8988T (cell line): ENCODE measurements at places on chromosomes 5 and 9.

GRCh38 chr9:2299843-2300205, 284.7 kb downstream of the SMARCA2 start:
- no peak for DNase-seq

GRCh38 chr5:96829297-96829696, 21.6 kb upstream of the ERAP1 start:
- DNase-seq: no peak

- no peak for DNase-seq
These were observed 11.4 kb downstream of the ACTL7B start for GRCh38 chr9:108844391-108844790.

GRCh38 chr5:105581988-105582690, 2019.5 kb upstream of the NUDT12 start:
- no peak for DNase-seq

DNA sequence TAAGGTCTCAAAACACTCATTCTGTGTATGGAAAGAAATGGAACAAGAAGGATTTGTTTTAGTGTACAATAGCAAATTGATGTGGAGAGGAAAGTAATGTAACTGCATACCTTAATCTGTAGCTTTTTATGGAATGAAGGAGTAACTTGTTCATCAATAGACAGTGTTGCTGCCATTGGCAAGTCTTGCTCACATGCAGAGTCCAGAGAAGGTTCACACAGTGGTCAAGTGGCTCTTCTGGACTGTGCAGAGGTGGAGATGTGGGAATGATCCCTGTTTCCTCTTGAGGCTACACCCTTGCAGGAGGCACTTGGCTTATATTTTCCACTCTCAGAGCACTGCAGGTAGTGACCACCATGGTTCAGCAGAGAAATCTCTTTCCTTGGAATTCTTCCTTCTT, 132.9 kb upstream of the ANKH start:
- no peak for DNase-seq

- no peak for DNase-seq
These were observed 25.2 kb downstream of the LNPEP start for GRCh38 chr5:96961053-96961452.

DNA sequence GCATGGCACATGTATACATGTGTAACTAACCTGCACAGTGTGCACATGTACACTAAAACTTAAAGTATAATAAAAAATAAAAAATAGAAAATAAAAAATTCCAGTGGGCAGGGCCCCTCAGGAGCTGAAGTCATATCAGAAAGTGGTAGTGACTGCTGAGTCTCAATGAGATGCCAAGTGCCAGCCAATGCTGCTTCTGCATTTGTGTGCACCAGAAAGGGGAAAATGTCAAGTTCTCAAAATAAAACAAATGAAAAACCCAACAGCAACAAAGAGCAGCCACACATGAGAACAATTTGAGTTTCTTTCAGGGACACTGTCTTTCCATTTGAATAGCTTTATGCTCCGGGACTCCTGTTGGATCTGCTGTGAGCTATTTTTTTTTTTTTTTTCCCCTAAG, 117.2 kb upstream of the CCDC112 start:
- DNase-seq: no peak

DNA sequence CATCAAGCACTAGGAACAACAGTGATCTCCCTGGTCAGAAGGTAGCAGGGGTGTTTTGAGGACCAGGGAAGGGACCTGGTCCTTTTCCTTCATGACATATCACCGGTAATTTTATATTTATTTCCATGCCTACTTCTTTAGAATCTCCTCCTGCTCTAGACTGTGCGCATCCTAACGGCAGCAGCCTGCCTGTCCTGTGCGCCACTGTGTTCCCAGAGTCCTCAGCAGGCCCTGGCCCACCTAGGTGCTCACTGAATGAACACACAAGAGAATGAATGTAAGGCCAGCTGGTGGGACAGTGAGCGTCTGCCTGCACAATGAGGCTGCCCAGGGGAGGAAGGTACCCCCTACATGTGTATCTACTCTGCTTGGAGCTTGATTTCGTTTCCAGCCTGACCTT, 51.5 kb downstream of the C5orf15 start:
- DNase-seq: no peak

- DNase-seq: no peak
These were observed 96.2 kb downstream of the CHSY3 start for GRCh38 chr5:130000460-130000859.

GRCh38 chr5:65482736-65483545, 1.2 kb upstream of the ADAMTS6 start:
- DNase-seq: no peak

DNA sequence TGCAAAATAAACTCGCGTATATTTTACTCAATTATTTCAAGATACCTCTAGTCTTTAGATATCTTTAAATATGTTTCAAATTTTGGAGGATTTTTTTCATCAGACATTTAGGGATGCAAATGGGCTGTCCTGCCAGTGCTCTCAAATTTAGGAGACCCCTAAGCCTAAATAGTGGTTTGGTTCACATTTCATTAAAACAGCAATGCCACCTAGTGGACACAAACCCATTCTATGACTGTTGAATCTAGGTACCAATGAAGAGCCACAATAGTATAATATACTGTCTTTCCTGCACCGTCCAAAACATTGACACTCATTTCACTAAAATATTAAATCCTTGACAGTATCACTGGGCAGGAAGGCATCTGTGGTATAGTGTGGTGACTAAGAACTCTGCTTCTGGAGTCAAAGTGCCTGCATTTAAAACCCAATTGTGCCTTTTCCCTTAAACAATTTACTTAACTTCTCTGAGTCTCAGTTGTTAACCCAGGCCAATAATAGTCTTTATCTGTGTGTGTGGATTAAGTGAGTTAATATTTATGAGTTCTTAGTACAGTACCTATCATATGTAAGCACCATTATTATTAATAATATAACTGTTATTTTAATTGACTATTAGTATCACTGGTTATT, 148.0 kb downstream of the RORB start:
- no peak for DNase-seq

GRCh38 chr5:176583076-176583475, 26.9 kb downstream of the GPRIN1 start:
- DNase-seq: no peak

DNA sequence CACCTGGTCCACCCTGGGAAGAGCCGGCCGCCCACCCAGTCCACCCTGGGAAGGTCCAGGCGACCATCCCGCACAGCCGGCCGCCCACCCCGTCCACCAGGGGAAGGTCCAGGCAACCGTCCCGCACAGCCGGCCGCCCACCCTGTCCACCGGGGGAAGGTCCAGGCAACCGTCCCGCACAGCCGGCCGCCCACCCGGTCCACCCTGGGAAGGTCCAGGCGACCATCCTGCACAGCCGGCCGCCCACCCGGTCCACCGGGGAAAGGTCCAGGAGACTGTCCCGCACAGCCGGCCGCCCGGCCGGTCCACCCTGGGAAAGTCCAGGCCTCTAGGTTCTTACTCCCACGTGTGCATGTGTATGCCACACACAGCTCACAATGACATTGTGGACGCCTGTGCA, 6.7 kb upstream of the QSOX2 start:
- DNase-seq: no peak

GRCh38 chr9:82539146-82539545, 523.8 kb downstream of the RASEF start:
- no peak for DNase-seq

DNA sequence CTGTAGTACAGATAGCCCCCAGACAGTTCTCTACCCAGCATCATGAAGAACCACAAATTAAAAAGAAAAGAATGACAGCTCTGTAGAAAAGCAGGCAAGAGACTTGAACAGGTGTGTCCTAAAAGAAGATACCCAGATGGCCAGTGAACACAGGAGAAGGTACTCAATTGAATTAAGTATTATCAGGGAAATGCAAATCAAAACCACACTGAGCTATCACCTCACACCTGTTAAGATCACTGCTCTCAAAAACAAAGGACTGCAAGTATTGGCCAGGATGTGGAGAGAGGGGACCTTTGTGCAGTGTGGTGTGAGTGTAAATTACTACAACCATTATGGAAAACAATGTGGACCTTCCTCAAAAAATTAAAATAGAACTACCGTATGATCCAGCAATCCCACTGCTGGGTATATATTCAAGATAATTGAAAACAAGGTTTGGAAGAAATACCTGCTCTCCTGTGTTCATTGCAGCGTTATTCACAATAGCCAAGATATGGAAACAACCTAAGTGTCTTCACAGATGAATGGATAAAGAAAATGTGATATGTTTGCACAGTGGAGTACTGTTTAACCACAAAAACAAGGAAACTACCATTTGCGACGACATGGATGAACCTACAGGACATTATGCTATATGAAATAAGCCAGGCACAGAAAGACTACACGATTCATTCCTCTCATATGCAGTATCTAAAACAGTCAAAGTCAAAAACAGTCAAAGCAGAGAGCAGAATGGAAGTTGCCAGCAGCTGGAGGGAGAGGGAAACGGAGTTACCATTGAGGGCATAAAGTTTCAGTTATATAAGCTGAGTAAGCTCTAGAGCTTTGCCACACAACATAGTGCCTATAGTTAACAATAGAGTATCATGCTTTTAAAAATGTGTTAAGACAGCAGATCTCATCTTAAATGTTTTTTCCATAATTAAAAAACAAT, 102.6 kb downstream of the WNK2 start:
- no peak for DNase-seq

- DNase-seq: no peak
These were observed 62.6 kb downstream of the CFAP77 start for GRCh38 chr9:132472599-132472998.

GRCh38 chr5:133794771-133795415, 173.5 kb downstream of the C5orf15 start:
- no peak for DNase-seq

DNA sequence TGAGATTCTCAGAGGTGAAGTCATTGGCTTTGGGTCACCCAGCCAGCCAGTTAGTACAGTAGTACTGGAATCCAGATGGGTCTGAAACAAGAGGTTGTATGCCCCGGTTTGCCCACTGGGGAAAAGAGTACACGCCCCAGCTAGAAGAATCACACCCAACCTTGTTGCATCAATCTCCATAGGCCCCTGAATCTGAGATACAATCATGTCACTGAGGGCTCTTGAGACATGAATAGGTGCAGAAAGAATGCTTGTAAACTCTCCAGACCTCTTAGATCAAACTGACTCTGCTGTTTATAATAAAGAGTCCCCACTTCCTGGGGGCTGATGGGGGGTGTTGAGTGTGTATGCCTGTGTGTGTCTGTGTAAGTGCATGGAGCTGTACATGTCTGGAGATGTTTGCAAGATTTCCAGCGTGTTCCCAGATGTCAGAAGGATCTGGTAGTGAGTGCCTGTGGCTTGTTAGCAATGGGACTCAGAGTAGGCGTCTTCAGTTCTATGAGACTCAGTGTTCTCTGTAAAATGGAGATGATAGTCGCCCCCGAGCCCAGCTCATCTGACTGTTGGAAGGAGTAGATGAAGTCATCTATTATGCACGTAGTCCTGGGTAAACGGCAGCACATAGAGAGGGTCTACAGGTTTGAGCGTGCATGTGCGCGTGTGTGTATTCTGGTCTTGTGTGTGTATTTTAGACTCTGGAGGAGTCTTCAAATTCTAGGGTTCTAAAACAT, 48.2 kb downstream of the COL27A1 start:
- no peak for DNase-seq

DNA sequence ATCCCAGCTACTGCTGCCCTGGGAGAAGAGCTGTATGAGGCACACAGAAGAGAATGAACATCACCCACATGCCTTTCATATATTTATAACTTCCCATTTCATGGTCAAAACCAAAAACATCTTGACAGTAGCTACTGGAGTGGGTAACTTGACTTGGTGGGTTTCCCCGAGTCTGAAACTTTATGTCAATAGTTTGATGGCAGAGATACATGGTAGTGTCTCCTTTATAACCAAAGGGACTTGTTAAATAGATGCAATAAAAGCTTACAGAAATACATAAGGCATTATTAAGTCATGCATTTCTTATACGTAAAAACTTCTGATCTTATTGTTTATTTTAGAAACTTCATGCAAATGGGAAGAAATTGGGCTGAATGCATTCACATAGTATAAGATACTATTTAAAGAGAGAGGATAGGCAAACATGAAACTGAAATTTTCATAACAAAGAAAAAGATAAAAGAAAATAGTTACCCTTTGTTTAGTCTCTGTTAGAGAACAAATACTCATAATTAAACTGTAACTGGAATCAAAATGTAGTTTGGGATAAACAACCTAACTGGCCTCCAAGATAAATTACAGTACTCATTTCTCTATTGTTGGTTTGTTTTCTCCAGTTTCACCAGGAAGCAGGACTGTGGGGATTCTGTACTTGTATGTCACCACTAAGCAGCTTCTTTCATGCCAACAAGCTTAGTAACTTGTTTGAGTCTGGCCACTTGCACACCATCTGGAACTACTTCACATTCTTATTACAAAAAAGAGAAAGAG, 459.3 kb upstream of the MEF2C start:
- DNase-seq: no peak

GRCh38 chr9:134101623-134102149, 33.9 kb upstream of the BRD3 start:
- no peak for DNase-seq

GRCh38 chr9:16601991-16602390, 268.5 kb downstream of the BNC2 start:
- no peak for DNase-seq

- no peak for DNase-seq
These were observed 51.8 kb upstream of the CDK20 start for GRCh38 chr9:88026118-88026479.

DNA sequence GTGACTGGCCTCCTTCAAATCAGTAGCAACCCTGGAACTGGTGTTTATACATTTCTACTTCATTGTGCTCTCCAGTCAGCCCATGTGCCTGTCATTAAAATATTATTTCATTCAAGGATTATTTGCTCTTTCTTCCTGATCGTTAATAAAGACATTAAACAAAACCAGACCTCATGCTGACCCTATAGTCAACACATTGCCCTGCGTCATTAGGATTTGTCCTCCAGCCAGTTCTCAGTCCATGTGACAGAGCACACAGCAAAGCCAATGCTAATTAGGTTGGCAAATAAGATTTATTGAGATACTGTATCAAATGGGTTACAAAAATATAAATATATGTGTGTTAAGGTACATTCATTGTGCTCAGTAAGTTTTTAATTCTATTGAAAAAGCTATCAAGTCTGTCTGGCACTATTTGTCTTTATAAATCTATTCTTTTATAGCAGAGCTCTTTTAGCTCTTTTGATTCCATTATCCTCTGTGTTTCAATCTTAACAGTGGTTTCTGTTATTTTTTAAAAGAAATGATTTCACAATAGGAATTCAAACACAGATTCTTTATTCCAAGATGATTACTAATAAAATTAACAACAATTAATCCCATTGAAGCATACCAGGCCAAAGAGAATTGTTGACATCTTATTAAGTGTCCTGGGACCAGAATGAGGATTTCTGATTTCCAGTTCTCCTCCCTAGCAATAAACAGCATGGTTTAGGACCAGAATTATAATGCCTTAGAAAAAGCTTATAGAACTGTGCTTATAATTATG, 209.4 kb upstream of the RGMB start:
- no peak for DNase-seq

DNA sequence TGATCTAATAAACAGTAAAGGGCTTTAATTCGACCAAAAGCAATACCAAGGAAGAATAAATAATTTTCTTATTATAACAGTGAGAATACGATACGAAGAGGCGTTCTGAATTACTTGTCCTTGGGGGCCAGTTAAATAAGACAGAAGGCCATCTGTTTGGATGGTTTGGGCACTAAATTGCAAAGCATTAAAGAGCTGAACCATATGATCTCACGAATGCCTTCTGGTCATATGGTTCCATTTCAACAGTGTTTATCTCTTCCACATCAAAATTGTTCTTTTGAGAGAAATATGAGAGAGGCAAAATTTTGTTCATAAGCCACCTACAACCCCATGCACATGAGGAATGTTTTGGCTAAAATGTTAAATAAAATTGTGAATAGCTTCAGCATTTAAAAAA, 605.4 kb downstream of the PTPRD start:
- no peak for DNase-seq
